ENCODE measurements at places on chromosomes 1 and 21.
A peak's percentile ranks its signal among the peaks of the same experiment; 100 is the strongest.

DNA sequence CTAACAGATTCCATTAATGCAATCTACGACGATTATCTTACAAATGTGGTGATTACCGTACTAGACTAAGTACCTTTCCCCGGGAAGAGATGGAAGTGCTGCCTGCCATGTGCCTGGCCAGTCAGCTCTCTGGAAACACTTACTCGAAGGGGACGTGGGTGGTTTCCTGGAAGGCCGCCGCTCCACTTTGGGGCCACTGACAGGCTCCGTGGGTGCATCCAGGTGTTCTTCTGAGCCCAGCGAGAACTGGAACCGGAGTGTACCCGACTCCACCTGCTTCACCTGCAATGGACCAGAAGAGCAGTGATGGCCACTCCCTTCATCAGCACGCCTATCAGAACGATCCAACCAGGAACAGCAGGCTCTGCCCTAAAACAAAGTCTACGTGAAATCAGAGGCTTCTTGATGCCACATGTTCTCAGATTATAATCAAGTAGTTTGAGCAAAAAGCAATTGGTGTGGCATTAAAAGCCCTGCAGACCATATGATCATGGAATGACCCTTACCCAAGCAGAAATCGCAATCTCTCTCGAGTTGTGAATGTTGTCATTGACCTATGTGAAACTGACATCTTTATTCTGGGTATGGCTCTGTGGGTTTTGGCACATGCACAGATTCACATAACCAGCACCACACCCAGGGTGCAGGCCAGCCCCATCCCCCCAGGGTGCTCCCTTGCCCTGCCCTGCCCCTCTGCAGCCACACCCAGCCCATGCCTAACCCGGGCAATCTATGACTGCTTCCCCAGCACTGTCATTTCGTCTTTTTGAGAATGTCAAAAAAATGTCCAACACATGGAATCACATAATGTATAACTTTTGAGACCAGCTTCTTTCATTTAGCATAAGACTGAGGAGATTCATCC is 64.5 kb downstream of the NPHP4 start:
- no peak for DNase-seq

DNA sequence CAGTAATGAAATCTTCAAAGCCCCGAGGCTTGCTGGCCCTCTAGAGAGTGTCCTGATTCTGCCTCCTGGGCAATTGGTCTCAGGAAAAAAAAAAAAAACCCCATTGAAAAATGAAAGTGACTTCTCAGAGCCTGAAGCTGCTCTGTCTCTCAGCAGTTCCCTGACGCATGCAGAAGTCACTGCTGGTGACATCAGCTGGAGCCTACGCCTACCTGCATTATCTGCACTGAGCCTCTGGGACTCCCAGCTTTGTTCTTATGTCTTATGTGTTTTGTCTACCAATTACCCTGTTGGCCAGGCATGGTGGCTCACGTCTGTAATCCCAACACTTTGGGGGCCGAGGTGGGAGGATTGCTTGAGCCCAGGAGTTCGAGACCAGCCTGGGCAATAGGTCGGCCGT is 10.1 kb upstream of the SLC25A33 start:
- DNase-seq = no peak

DNA sequence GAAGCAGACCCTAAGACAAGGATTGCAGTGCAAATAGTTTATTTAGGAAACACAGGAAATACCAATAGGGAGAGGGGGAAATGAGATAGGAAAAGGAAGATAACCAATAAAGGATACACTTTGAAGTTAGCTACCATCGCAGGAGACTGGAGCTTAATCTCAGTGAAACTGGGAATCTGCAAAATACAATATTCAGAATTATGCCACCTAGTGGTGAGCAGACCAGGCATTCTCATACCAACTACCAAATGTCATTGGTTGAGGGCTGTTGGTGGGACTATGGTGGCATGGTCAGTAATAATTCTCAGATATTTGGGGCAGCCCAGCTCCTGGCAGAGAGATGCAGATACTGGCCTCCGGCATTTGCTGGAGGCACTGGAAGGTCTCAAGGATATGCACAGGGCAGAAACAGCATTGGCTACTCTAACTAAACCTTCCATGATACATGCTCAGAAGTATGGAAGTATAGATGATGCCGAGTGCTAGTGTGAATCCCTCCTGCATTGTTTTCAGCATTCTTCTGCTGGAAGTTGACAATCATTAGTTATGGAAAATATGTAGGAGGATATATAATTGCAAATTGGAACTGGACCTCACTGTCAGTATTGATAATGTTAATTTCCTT is 11.8 kb upstream of the ZFP69B start:
- peak; percentile 24 for DNase-seq

DNA sequence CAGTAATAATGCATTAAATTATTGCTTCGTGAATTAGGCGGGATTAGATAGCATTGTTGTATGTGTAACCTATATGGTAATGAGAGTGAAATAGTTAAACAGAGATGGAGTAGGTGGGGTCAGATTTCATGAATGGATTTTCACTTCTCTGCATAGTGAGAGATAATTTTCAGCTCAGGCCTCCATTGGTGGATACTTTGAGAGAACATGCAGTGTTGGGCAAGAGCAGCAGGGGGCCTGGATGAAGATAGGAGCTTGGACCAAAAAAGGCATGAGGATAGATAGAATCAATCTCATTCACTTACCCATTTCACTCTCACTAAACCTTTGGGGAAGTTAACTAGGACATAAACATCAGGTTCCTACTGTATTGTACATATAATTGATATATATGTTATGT is 39.5 kb upstream of the C1orf87 start:
- no peak for DNase-seq

DNA sequence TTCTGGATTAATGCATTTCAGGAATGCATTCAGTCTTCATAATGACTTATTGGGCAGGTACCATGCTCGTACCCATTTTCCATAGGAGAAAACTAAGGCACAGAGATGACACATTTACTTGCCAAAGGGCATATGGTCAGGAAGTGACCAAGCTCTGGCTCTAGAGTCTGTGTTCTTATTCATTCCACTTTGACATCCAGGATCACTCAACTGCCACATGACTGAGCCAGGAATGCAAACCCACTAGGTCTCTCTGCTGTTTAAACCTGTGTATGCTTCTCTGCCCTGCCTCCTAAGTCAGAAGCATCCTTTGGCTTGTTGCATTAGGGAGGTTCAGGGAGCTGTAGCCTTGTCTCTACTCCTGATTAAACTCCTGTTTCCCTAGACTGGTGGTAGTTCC is 7.5 kb downstream of the KAZN start:
- DNase-seq = no peak

DNA sequence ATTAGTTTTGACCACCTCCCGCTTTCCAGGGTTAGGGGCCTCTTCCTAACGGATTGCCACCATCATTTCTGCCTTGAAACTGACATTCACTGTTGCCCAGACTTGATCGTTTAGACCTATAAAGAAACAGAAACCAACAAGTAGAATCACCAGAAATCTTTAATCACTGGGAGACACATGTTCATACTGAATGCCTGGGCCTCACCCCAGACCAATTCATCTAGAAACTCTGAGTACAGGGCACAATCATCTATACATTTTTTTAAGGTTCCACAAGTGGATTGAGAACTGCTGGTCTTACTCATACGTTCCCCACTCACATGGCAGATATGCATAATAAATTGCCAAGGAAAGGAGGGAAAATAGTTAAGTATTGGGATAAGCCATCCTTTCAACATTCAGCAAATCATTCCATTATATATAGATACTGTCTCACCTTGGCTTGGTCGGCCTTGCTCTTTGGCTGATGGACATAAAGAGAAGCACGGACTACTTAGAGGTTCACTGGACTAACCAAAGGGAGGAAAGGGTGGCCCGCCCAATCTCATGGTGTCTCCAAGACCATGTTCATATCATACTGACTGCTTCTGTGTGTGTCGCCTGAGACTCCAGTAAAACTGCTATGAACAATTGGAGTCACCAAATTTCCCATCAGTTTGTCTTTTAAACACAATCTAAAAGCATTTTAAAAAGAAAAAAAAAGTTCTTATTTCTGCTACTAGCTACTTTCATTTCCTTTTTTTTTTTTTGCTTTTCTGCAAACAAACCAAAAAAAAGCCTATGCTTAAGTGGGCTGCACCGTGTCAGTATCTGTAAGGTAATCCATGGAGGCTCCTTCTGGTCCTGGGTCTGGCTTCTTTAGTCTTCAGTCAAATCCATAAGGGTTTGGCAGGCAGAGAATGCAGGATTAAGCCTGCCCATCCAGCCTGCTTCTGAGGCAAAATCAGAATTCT is 9.4 kb upstream of the TARBP1 start:
- DNase-seq = no peak

- DNase-seq = no peak
These were observed 2.4 kb upstream of the FAM110D start for GRCh38 chr1:26156285-26157038.

- DNase-seq = no peak
These were observed 38.3 kb downstream of the SDCCAG8 start for GRCh38 chr1:243293941-243294722.

All from LoVo (cell line).